ENCODE measurements at places on chromosomes 2 and 18.

DNA sequence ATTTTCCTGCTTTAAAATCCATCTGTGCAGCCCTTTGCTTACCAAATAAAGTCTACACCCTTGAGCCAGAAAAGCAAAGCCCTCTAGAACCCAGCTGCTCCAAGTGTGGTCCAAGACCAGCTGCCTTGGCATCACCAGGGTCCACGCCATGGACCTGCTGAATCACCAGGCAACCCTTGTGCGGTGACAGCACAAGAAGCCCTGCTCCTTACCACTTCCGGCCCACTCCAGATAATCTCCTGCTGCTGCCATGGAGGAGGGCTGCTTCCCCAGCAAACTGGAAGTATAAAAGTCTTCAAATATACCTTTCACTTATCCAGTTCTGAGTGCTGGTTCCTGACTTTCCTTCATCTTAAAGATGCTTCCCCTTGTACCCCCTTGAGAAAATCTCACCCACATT lies 106.0 kb upstream of the PKDCC start:
- DNase-seq: no peak

- no peak for DNase-seq
Measured at GRCh38 chr2:208713066-208713745, 306.6 kb downstream of the PTH2R start.

DNA sequence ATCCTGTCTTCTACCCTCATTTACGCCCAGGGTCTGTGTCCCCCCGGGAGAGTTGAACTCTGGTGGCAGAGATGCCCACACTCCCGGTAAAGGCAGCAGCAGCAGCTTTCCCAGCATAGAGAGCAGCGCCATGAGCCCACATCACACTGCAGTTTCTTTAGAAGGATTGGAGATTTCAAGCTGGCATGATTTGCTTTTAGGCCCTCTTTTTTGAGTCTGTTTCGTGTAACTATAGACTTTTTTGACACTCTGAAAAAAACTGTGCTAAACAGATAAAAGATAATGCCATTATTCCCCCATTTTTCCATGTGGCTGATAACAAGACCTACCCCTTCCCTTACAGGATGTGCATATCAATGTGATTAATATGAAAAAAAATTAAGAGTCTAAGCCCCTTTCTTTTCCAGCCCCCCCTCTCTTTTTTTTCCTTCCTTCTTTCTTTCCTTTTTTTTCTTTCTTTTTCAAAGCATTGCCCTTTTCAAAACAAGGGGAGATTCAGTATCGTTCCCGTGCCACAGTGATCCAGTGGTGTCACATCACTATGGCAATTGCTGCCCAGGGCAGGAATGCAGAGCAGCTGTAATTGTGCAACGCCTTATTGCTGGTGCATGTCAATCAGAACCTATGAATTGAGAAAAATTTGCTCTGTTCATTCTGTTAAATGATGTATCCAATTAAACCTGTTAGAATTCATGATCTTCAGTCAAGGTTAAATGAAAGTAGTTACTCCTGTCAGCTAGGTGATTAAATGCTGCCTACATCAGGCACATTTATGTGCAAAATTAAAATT lies 104.5 kb downstream of the CDCA7 start:
- DNase-seq: no peak

- DNase-seq: no peak
Measured at GRCh38 chr2:69382547-69382946, 4.5 kb downstream of the GFPT1 start.

- peak; percentile 62 for DNase-seq
Measured at GRCh38 chr18:35581898-35582641, 530 bp downstream of the GALNT1 start.

DNA sequence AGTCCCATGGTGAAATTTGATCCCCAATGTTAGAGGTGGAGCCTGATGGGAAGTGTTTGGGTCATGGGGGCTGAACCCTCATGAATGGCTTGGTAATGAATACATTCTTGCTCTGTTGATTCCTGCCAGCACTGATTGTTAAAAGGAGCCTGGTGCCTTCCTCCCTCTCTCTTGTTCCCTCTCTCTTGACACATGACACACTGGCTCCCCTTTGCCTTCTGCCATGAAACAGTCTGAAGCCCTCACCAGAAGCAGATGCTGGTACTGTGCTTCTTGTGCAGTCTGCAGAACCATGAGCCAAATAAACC lies 30.6 kb upstream of the EPC2 start:
- peak; percentile 69 for DNase-seq
